ENCODE measurements at places on chromosomes 11 and 22.
A peak's percentile ranks its signal among the peaks of the same experiment; 100 is the strongest.

- DNase-seq = peak; percentile 82
These were observed 64.4 kb downstream of the MYH9 start for GRCh38 chr22:36323182-36323854.

DNA sequence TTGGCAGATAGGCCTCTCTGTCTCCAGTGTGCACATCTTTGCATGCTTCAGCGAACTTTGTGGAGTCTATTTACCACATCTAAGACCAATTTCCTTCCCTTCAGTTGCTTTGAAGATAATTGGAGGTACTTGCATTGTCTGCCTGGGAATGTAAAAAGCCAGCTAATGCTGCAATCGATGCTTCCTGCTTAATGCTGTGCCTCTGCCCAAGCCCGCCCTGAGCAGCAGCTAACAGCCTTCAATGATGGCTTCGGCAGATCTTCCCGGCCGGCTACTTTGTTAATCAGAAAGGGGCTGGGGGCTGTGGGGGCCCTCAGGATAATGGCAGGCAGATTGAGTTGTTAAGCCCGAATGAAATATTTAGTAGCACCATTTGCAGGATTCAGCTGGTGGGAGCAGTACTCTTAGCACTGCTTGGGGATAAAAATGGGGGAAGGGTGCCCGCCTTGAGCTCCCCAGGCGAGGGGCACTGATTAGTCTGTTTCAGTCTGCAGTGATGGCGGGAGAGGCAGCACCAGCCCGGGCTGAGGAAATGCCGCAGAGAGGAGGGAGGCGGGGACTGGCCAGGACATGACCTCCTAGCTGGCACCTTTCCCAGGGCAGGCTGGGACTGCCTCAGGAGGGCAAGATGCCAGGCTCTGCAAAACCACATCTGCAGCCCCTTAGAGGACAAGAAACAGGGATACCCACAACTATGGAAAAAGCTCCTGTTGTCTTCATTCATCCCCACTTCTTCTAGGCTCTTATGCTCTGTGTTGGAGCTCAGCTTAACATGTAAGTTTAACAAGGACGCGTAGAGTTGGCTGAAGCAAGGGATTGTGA lies 460.0 kb downstream of the BUD13 start:
- peak; percentile 1 for DNase-seq

DNA sequence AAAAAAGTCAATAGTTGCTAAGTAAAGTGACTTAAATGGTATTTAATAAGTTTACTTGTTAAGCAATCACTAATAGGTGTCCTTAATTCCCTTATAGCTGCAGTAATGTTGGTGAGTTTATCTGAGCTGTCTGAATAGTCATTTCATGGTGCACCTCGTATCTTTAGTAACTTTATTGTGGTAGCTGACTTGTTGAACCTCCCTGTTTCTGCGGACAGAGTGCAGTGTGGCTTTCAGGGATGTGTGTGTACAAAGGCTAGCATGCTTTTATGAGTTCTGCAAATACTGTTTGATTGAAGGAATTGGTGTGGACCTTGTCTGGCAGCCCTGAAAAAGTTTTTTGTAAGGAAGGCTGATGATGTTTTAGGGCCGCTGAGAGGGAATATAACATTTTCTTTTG lies 2.6 kb downstream of the ZNRF3 start:
- no peak for DNase-seq

- no peak for DNase-seq
These were observed 534.8 kb downstream of the BRD1 start for GRCh38 chr22:49292909-49293308.

GRCh38 chr11:1618231-1618630 lies 3.7 kb downstream of the KRTAP5-4 start:
- DNase-seq = no peak

GRCh38 chr22:49777569-49778249 lies 50.0 kb downstream of the BRD1 start:
- DNase-seq = no peak

DNA sequence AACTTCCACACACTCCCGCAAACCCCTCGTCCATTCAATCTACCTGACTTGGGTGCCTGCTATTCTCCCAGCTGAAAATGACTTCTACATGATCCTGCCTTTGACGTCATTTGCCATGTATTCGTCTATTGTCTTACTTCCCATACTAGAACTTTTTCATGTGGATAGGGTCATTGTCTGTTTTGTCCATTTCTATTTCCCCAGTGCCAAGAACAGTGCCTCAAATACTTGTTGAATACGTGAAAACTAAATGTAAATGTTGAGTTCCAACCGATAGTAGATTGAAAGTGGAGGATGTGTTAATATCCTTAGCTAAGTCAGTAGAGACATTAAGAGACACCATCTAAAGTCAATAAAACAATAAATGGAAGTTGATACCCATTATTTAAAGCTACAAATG lies 935 bp downstream of the TRIM68 start:
- DNase-seq = no peak

- no peak for DNase-seq
These were observed 21.3 kb upstream of the PATZ1 start for GRCh38 chr22:31367426-31367825.

- no peak for DNase-seq
These were observed 44.4 kb downstream of the TPCN2 start for GRCh38 chr11:69093106-69093505.

GRCh38 chr22:27986937-27987336 lies 67.9 kb upstream of the PITPNB start:
- no peak for DNase-seq

GRCh38 chr22:45582236-45582954 lies 79.7 kb downstream of the FBLN1 start:
- DNase-seq = no peak

DNA sequence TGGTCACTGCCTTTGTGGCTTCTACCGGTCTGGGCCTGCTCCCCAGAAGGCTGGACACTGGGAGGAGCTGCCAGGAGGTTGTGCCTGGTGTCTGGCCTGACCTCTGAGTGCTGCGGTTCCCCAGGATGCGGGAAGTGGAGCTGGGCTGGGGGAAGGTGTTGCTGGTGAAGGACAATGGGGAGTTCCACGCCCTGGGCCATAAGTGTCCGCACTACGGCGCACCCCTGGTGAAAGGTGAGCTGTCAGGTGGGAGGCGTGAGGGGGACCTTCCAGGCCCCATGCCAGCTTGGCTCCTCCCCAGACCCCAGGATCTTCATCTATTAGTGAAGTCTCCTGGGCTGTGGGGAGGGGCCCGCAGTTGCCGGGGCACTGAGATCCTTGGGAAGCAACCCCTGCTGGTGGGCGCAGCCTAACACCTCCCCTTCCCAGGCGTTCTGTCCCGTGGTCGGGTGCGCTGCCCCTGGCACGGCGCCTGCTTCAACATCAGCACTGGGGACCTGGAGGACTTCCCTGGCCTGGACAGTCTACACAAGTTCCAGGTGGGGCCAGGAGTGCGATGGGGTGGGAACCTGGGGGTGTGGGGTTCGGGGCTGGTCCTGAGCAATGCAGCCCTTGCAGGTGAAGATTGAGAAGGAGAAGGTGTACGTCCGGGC lies 6.7 kb downstream of the AIFM3 start:
- no peak for DNase-seq

DNA sequence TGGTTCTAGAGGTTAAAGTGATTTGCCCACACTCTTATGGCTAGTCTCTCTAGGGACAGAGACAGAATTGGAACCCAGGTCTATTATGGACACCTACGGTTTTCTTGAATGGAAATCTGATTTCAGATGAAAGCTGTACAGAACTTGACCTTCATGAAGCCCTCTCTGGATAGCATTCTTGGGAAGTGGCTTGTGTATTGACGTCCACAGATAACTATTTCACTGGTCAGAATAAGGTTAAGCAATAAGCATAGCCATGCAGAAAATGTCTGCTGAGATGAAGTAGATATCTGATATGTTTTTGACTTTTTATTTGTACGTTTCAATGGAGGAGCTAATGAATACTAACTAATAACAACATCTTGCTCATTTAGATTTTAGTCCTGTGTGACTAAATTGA lies 1.1 kb downstream of the TLCD5 start:
- peak; percentile 92 for DNase-seq

DNA sequence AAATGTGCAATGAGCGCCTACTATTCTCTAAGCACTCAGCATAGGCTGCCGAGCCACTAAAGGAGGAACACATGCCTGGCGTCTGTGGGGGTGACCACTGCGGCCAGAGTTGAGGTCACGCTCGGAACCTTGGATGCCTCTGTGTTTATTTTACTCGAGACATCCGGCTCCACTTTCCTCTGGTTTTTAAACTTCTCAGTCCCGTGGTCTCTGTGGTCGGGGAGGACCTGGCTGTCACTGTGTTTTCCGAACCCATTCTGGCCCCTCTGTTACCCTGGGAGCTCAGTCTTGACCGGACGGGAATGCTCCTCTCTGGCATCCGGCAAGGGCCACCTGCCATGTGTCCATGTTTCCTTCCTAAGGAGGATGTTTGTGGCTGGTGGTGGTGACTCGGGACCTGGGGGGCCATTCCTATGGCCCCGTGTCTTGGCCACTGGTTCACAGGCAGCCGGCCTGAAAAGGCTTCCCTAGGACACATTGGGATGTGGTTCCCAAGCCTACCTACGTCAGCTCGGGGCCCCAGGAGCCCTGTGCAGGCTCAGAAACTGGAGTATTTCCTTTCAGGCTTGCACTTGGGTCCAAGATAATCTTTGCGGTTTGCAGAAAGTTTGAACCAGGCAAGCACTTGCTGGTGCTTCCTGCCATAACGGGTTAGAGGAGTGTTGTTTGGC lies 46.7 kb upstream of the PARVG start:
- DNase-seq = peak; percentile 86

GRCh38 chr11:82978422-82979099 lies 77.0 kb downstream of the DDIAS start:
- peak; percentile 72 for DNase-seq

DNA sequence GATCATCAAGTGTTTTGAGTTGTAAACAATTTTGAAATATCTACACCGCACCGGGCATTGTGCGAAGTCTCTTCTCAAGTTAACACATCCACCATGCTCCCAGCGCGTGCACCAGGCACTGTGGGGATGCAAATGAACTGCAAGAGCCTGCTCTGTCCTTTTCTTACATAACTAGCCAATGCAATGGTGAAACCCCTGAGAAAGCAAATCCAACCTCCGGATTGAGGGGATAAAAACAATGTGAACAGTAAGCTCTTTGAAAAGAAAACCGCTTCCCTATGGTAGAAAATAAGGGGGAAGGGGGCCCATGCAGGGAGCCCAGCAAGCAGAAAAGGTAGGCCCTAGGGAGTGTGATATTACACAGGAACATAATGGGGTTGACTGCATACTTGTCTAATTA lies 274.9 kb upstream of the MPPED2 start:
- DNase-seq = no peak

DNA sequence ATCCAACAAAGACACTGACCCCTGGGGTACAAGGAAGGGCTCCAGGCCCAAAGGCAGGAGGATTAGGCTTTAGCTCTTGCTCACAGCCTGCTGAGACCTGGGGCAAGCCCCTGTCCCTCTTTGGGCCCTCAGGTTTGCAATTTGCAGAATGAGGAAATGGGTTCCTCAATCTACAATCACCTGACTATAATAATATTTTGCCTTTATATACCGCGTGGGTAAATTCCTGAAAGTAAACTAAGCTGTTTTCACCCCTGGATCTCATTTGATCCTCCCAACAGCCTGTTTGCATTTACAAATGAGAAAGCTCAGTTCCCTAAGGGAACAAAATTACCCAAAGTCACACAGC lies 797 bp downstream of the STARD10 start:
- DNase-seq = no peak

DNA sequence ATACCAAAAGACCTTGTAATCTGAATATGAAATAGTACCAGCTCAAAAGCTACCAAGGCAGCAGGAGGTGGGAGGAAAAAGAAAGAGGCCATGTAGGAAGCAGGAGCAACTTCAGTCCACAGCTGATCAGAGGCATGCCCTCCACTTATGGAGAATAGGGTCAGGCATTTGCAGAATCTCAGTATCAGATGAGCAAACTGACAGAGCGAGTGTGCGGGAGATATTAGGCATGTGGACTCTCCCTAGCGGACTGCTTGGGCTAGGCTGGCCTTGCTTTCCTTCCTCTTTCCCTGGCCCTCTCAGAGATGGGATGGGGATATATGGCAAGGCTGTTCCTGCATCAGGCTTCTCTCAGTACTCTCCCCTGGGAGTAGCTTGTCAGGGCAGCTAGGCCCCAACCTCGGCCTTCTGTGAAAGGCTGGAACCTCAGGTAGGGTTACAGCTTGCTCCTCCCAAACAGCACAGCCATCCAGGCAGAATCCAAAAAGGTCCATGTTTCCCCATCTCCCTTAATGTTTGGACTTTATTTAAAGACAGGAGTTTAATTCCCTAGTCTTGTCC lies 37.0 kb downstream of the ETS1 start:
- no peak for DNase-seq

- no peak for DNase-seq
These were observed 1.1 kb downstream of the PANX1 start for GRCh38 chr11:94129512-94130297.

GRCh38 chr11:12860827-12861226 lies 148.3 kb upstream of the RASSF10 start:
- DNase-seq = peak; percentile 64

DNA sequence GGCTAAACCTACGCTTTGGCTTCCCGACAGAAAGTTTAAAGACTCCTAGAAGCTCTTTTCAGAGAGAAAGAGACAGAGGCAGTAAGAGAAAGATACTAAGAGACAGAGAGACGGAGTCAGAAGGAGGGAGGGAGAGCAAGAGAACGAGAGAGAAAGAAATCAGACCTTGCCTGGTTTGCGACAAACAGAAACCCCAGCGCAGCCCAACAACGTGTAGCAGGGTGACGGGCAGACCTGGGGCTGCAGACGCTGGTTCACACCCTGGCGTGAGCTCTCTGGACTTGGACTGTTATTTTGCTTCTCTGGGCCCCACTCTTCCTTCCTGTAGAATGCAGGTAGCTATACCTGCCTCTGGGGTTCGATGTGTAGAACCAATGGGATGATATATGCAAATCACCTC lies 244.4 kb upstream of the SYN3 start:
- DNase-seq = no peak

GRCh38 chr11:128512474-128512996 lies 74.8 kb downstream of the ETS1 start:
- no peak for DNase-seq

GRCh38 chr11:56027354-56027753 lies at the start of gene OR5AS1:
OR5AS1 (plus strand) TSS chr11:56027654; CDS start chr11:56030419, 2,765 bp downstream.
- no peak for DNase-seq

- DNase-seq = no peak
These were observed 2.6 kb upstream of the RAB3IL1 start for GRCh38 chr11:61919705-61920631.

- no peak for DNase-seq
These were observed 23.4 kb upstream of the PKNOX2 start for GRCh38 chr11:125141178-125141577.

DNA sequence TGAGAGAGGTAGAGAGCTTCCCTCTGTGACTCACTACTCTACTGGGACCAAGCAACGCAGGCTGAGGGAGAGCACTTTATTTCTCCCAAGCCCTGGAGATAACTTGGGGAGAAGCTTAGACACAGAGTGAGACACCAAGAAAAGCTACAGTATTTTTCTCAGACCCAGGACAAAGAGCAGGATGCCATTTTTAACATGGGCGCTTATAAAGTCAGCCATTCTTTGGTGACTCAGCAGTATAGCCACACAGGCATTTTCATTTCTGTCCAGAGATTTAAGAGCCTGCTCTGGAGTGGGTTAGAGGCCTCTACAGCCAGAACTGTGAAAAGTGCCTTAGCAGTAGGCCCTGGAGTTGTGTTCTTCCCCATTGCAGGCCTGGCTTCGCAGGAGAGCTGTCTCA lies 55.0 kb upstream of the GLYAT start:
- no peak for DNase-seq

- DNase-seq = no peak
These were observed 21.2 kb downstream of the A4GALT start for GRCh38 chr22:42699281-42699975.

- peak; percentile 36 for DNase-seq
These were observed 21.3 kb upstream of the ABTB2 start for GRCh38 chr11:34379079-34379478.

All from choroid plexus epithelial cell (primary cell).